ENCODE measurements at places on chromosomes 3 and 15.

DNA sequence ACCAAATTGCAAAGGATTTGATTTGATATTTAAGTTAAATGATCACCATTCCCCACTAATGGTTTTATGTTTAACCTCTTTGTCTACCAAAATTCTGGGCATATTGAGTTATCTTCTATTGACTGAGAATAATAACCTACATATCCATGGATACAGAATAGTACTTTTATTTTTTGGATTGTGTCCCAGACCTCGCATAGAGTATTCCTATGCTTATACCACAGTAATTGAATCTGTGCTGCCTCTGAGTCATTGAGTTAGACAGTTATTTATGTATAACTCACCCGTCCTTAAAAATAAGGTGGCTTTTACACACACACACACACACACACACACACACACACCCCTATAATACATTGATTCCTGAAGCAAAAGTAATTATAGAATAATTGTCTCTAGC is 690.1 kb upstream of the BCHE start:
- DNase-seq, result no peak

DNA sequence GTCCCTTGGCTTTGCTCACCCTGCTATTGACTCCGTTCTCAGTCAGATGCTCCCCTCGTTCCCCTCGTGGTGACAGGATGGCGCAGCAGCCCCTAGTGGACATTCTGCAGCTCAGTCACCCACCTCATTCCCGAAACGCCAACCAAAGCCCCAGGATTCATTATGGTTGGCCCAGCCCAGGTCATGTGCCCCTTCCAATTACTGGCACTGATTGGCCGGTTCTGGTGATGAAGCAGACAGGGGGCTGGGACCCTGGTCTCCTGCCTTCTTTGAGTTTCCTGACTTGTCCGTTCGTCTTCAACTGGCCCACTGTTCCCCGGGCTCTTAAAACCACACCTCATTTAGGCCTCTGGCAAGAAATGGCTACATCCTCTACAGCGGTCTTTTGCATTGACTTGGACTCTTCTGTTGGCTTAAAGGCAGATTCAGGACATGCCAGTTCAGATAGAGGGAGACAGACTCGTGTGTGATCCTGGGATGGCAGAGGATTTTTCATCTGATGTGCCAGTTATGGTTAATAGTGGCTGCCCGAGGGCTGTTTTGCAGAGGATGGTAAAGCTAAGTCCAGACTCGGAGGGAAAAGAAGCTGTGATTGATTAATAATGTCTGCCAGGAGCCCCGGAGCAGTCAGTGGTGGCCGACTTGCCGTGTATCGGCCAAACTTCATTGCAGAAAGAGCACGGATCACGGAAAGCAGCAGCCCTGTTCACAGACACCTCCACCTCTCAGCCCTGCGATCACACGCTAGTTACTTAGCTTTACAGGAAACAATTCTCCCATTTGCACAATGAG is 37.8 kb downstream of the LSM3 start:
- DNase-seq, result peak; percentile 97

GRCh38 chr15:80559320-80559693 is 135.8 kb upstream of the ABHD17C start:
- no peak for DNase-seq

DNA sequence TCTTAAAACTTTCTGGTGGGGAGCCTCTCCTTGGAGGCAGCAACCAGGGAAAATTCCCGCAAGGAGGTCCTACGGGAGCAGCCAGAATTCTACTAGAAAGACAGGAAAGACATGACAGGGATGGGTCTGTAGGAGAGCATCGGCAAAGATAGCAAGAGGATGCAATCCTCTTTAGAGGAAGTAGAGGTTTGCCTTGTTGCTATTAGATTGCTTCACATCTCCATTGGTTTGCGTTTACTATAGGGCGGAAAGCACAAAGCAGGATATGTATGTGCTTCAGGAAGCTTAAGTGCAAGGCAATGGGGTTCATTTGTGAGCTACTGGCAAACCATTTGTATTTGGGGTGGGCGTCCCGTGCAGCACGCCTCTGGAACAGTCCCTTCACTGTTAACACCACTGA is 193.0 kb downstream of the RORA start:
- DNase-seq, result no peak

- DNase-seq, result no peak
Observed at GRCh38 chr15:85494048-85494777, 113.8 kb downstream of the AKAP13 start.
